ENCODE measurements at places on chromosomes 7 and 10. TPM values are rescaled to one million over a fixed set of nuclear protein-coding genes. Genes with fewer than 3 reads are reported as not detected.

Gene MUC12
- total RNA-seq, result 1.6 TPM

Gene ABCB1
- total RNA-seq, result 20.1 TPM

Gene TCTN3
- total RNA-seq, result 18.6 TPM

Gene LAMB4
- total RNA-seq, result not detected

Gene TMEM130
- 2.0 TPM for total RNA-seq

Gene RHOBTB1
- not detected for total RNA-seq

GRCh38 chr7:127620406-127621233, 2.7 kb upstream of the PAX4 start:
- no peaks in the 10 kb centered on the region for H3K36me3 ChIP-seq
- no peak overlapping the region for H3K27ac ChIP-seq
- H3K4me1 ChIP-seq, result peaks cover 17% of the 10 kb centered on the region
- no peak for DNase-seq

- H3K4me1 ChIP-seq, result peaks cover 4% of the 10 kb centered on the region
- no peak overlapping the region for H3K27ac ChIP-seq
- no peaks in the 10 kb centered on the region for H3K36me3 ChIP-seq
- no peak overlapping the region for H3K4me3 ChIP-seq
- H3K27me3 ChIP-seq, result peaks cover 31% of the 10 kb centered on the region
- no peak for DNase-seq
These were observed 19.7 kb upstream of the SLC18A2 start for GRCh38 chr10:117221156-117221711.

- peaks cover 3% of the 10 kb centered on the region for H3K4me1 ChIP-seq
- no peak for DNase-seq
- H3K27me3 ChIP-seq, result peaks cover 22% of the 10 kb centered on the region
- H3K4me3 ChIP-seq, result no peak overlapping the region
These were observed 505.6 kb upstream of the MKI67 start for GRCh38 chr10:128631801-128632241.

DNA sequence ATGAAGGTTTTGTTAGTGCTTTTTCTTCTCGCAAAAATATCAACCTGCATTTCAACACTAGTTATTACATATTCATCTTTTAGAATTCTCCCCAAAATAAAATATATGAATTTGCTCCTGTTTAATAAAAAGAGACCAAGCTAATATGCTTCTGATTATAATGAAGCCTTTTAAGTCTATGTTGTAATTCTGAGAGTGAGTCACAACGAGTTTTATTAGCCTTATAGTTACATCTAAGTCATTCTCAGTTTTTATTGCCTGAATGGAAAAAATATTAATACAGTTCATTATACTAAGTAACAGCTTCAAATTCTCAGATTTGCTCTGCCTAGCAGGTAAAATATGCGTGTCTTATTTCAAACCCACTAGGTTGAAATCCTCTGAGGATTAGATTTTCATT, 152.4 kb upstream of the CELF2 start:
- H3K4me3 ChIP-seq, result no peak overlapping the region
- DNase-seq, result no peak
- no peaks in the 10 kb centered on the region for H3K4me1 ChIP-seq
- H3K27ac ChIP-seq, result no peak overlapping the region
- H3K36me3 ChIP-seq, result no peaks in the 10 kb centered on the region

- H3K27ac ChIP-seq, result no peak overlapping the region
- H3K4me1 ChIP-seq, result no peaks in the 10 kb centered on the region
- DNase-seq, result no peak
These were observed 54.3 kb upstream of the DPYSL4 start for GRCh38 chr10:132132421-132132841.

- H3K4me3 ChIP-seq, result no peak overlapping the region
- H3K36me3 ChIP-seq, result peaks cover 8% of the 10 kb centered on the region
- DNase-seq, result no peak
- no peak overlapping the region for H3K27ac ChIP-seq
These were observed 67.0 kb downstream of the ZNF467 start for GRCh38 chr7:149706398-149706797.
